ENCODE measurements at places on chromosomes 7 and 10. TPM values are rescaled to one million over a fixed set of nuclear protein-coding genes. Genes with fewer than 3 reads are reported as not detected.

The SAP25 gene
- 0.25 TPM for total RNA-seq

The CRHR2 gene
- 0.98 TPM for total RNA-seq

The ADAM8 gene
- total RNA-seq: 0.98 TPM

The TAS2R3 gene
- 5.7 TPM for total RNA-seq

The ADGRA1 gene
- 3.9 TPM for total RNA-seq

The PILRA gene
- 1.2 TPM for total RNA-seq

The THSD7A gene
- total RNA-seq: 30.5 TPM
